ENCODE measurements at places on chromosomes 1 and 21. TPM values are rescaled to one million over a fixed set of nuclear protein-coding genes. Genes with fewer than 3 reads are reported as not detected.

The IQCC gene
- 1.0 TPM for total RNA-seq

The CRP gene
- total RNA-seq = not detected

The STIL gene
- 1.7 TPM for total RNA-seq

The AMIGO1 gene
- total RNA-seq = 1.6 TPM

The ADORA1 gene
- 16.5 TPM for total RNA-seq

The KRTAP21-2 gene
- total RNA-seq = not detected

The PRAMEF9 gene
- not detected for total RNA-seq

The PTPRF gene
- 34.4 TPM for total RNA-seq

The NUP210L gene
- total RNA-seq = 0.18 TPM

The DONSON gene
- total RNA-seq = 8.7 TPM

The EFNA3 gene
- 0.14 TPM for total RNA-seq

The HCN3 gene
- total RNA-seq = 1.0 TPM

The CKS1B gene
- 17.4 TPM for total RNA-seq
